ENCODE measurements at places on chromosomes 5 and 9. TPM values are rescaled to one million over a fixed set of nuclear protein-coding genes. Genes with fewer than 3 reads are reported as not detected.

DNA sequence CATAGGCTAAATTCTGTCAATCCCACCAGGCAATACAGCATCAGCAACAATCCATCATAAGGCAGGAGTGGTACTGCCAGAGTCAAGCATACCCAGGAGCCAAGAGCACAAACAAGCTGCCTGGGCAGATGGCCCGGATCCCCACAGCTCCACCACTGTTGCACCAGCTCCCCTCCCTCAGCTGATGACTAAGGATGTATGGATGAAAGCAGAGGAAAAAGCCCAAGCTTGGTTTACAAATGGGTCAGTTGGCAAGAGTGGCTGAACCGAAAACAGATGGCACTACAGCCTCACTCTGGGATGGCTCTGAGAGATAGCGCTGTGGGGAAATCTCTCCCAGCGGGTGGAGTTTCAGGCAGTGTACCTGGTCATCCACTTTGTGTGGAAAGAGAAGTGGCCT lies 29.4 kb downstream of the DROSHA start:
- H3K36me3 ChIP-seq, result peaks cover 10% of the 10 kb centered on the region
- no peak for DNase-seq
- H3K27me3 ChIP-seq, result no peaks in the 10 kb centered on the region
- no peak overlapping the region for H3K4me3 ChIP-seq
- H3K27ac ChIP-seq, result no peak overlapping the region
- no peaks in the 10 kb centered on the region for H3K4me1 ChIP-seq

Gene FIBCD1
- total RNA-seq, result 0.36 TPM

DNA sequence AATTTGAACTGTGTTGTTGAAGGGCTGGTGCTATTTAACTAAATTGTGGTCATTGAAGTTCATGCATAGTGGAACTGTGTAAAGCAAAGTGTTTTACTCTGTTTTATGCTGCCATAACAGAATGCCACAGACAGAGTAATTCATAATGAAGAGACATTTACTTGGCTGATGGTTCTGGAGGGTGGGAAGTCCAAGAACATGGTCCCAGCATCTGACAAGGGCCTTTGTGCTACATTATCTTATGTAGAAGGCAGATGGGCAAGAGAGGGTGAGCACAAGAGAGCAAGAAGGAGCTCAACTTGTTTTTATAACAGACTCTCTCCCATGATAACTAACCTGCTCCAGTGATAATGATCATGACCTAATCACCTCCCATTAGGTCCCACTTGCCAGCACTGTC lies 101.9 kb upstream of the NR3C1 start:
- no peak for DNase-seq
- H3K27ac ChIP-seq, result no peak overlapping the region
- no peaks in the 10 kb centered on the region for H3K27me3 ChIP-seq
- peaks cover 13% of the 10 kb centered on the region for H3K4me1 ChIP-seq
- H3K4me3 ChIP-seq, result no peak overlapping the region

DNA sequence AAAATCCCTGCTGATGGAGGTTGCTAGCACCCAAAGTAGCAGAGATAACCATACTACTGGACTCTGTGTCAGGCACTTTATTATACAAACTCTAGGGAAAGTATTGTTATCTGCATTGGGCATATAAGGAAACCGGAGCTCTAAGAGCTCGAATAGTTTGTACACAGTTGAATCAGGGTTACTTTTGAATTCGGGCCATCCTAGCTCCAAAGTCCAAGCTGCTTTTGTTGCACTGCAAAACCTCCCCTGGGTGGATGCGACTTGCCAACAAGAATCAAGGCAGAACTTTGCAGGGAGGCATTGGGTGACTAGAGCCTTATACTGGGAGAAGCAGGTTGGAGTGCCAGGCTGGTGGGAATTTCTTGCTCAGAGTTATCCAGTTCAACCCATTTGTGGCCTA lies 435.1 kb downstream of the SPATA31D1 start:
- H3K27ac ChIP-seq, result no peak overlapping the region
- DNase-seq, result no peak
- H3K4me3 ChIP-seq, result no peak overlapping the region
- no peaks in the 10 kb centered on the region for H3K36me3 ChIP-seq
- H3K27me3 ChIP-seq, result no peaks in the 10 kb centered on the region

Data from sigmoid colon (tissue), 7 donors.